ENCODE measurements at places on chromosomes 6 and 20.

DNA sequence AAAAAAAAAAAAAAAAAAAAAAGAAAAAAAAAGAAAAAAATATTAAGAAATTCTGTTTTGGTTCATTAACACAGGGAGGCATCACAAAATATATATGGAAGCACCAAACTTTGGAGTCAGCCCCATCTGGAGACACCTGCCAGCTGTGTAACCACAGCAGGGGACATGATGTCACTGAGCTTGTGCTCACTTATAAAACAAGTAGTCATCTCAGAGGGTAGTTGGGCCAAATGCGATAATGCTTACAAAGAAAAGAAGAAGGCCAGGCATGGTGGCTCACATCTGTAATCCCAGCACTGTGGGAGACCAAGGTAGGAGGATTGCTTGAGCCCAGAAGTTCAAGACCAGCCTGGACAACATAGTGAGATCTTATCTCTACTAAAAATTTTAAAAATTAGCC lies 1.1 kb upstream of the BNIP5 start:
- no peak for DNase-seq

GRCh38 chr6:134911547-134911946 lies 38.4 kb downstream of the ALDH8A1 start:
- DNase-seq = no peak

GRCh38 chr20:56467968-56468315 lies 485 bp upstream of the RTF2 start:
- no peak for DNase-seq

- DNase-seq = no peak
These were observed 132.8 kb downstream of the PFDN4 start for GRCh38 chr20:54340667-54341081.

DNA sequence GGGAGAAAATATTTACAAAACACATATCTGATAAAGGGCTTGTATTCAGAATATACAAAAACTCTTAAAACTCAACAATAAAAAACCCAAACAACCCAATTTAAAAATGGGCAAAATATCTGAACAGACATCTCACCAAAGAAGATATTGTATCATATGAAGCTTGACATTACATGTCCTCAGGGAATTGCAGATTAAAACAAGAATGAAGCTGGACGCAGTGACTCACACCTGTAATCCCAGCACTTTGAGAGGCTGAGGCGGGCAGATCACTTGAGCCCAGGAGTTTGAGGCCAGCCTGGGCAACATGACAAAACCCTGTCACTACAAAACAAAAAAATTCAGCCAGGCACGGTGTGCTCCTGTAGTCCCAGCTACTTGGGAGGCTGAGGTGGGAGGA lies 135.4 kb upstream of the AKIRIN2 start:
- DNase-seq = no peak

GRCh38 chr6:170317076-170317475 lies 10.5 kb downstream of the FAM120B start:
- no peak for DNase-seq
